Activated CD8-positive, alpha-beta memory T cell treated with anti-CD3 and anti-CD28 coated beads, Interleukin-2, amount 50 U/mL, for 4 hours (primary cell): ENCODE measurements at places on chromosomes 3 and 15.

DNA sequence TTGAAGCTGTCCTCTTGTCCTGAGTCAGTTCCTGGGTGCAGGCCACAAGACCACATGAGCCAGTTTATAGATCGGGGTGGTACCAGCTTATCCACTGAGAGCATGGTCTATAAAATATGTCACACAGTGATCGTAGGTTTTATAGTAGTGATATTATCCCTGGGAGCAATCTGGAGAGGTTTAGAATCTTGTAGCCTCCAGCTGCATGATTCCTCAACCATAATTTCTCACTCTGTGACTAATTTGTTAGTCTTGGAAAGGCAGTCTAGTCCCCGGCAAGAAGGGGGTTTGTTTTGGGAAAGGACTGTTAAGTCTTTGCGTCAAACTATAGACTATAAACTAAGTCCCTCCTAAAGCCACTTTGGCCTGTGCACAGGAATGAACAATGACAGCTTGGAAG, 693.0 kb upstream of the CADM2 start:
- DNase-seq = no peak

GRCh38 chr3:196339493-196340254, 1.5 kb upstream of the TM4SF19 start:
- no peak for DNase-seq

DNA sequence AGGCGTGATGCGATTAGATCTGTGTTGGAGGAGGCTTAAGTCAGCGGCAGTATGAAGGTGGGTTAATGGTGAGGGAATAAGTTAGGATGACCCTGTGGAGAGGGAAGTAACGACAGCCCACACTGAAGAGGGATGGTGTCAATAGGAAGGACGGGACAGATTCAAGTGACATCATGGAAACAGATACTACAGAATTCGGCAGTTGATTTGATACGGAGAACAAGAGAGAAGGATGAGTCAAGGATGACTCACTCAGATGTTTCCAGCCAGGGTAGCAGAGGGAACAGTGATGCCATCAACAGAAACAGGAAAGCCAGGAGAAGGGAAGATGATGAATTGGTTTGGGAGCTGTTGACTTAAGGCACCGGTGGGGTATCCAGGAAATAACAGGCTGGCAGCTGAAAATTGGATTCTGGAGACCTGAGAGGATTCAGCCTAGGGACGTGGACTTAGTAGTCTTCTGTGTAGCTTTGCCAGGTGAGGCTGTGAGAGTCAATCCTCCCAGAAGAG, 38.0 kb downstream of the SHC4 start:
- no peak for DNase-seq

- no peak for DNase-seq
Observed at GRCh38 chr15:87609474-87609873, 647.1 kb downstream of the NTRK3 start.

- no peak for DNase-seq
Observed at GRCh38 chr3:9238721-9239295, 10.6 kb downstream of the SRGAP3 start.

- DNase-seq = no peak
Observed at GRCh38 chr3:142853270-142854168, 35.4 kb downstream of the PCOLCE2 start.

- DNase-seq = no peak
Observed at GRCh38 chr3:102123590-102124190, 274.4 kb downstream of the NFKBIZ start.

DNA sequence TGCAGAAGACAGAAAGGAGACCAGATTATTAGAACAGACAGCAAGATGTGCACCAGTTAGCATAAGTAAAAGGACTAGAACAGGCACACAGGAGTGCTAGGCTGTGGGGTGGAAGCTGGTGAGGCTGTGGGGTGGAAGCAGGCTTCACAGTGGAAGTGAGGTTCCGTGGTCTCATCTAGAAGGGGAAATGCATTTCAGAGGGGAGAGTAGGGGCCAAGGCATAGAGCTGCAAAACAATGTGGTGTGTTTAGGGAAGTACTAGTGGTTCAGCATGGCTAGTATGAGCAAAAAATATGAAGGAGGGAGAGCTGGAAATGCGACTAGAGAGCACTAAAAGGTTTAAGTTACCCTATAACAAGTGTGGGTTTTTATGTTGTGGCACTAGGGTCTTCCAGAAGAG, 6.5 kb downstream of the POPDC2 start:
- DNase-seq = no peak

- no peak for DNase-seq
Observed at GRCh38 chr3:111769110-111769991, 89.7 kb upstream of the PHLDB2 start.

GRCh38 chr3:89227218-89227617, 119.8 kb downstream of the EPHA3 start:
- no peak for DNase-seq

DNA sequence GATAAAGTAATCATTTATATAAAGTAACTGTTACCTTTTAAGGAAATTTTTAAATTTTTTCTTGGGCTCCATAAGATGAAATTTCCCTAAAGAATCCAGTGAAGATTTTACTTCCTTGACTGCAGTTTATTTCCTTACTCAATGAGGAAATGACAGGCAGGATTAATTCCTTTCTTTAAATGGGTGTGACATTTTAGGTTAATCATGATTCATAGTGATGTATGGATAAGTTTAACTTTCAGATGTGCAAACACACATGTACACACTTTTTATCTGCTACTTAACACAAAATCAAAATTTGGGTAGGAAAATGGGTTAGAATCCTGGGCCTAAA, 11.2 kb upstream of the LEO1 start:
- DNase-seq = no peak

DNA sequence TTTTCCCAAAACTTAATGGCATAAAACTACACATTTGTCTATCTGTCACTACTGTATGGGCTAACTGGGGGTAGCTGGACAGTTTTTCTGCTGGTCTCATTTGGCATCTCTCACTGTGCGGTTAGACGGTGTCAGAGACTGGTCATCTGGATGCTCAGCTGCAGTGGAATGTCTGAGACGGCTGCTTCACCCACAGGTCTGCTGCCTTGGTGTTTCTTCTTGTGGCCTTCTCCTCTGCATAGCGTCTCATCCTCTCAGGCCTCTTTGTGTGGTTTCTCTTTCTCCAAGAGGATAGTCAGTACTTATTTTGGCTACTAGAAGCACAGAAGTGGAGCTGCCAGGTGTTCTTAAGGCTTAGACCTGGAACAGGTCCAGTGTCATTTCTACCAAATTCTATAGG, 35.9 kb upstream of the GOLGA6L9 start:
- DNase-seq = no peak

- no peak for DNase-seq
Observed at GRCh38 chr3:178270838-178271237, 265.4 kb upstream of the KCNMB2 start.

DNA sequence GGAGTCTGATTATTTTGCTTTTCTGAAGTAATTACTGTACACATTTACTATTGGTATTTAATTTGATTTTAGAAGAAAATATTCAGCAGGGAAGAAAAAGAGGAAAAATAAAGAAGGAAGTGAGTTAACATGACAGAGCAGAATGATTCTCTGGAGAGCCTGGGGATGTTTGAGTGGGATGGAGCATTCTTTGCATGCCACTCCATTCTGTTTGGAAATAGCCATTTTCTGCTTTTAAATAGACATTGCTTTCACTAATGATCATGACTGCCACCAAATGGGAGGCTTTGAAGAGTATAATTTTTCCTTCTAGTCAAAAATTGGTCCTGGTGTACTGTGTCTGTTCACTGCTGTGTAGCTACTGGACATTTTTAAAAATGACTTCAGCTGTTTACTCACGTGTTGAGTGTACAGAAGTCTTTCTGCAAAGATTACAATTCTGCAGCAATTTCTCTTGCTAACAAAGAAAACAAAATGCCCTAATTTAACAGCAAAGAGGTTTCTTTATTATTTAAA, 196.1 kb downstream of the RYR3 start:
- DNase-seq = no peak

- DNase-seq = no peak
Observed at GRCh38 chr3:124691599-124691998, 38.7 kb upstream of the UMPS start.

GRCh38 chr15:99135194-99135593, 30.3 kb downstream of the SYNM start:
- no peak for DNase-seq

- DNase-seq = no peak
Observed at GRCh38 chr15:58203537-58203936, 65.4 kb downstream of the AQP9 start.

DNA sequence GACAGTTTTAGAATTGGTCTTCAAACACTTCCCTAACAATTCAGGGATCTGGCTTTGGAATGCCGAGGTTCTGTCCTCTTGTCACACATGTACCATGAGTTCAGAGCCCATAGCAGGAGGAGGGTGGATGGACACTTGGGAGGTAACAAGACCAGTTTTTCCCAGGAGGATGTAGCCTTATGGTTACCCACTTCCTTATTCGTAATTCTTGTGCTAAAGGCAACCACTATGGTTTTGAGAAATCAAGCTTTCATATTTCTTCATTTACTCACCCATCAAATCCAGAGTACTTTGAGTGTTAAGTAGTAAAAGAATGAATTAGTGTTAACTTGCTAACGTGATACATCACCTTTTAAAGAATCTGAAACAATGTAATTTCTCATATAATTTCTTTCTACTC, 479.6 kb upstream of the ALCAM start:
- no peak for DNase-seq

DNA sequence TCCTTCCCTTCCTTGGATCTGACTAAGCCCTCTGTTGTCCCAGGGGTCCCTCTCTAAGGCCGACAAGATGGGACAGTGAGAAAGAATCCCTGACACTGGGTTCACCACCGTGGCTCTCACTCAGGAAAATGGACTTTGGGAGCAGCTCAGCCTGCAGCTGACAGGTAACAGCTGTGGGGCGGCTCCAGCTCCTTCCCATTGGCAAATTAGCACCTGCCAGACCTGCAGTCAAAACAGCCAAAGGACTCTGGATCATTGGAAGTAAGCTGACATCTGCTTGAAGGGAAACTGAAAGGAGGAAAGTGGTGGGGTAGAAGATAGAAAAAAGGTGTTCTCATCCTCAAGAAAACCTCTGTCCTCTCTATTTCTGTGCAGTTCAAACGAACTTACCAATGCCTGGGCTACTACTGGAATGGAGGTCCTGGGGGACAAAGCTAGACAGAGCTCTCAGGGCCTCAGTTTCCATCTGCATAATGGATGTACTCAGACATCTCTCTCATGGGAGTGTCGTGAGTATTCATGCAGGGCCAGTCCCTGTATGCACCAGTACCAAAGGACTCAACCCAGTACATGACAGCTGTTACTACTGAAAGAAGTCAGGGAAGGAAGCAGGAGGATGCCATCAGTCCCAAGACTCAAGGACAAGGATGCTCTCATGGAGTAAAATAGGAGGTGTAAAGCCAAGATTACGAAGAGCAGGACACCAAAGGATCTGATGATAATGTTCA, 53.6 kb upstream of the DCLK3 start:
- DNase-seq = no peak

DNA sequence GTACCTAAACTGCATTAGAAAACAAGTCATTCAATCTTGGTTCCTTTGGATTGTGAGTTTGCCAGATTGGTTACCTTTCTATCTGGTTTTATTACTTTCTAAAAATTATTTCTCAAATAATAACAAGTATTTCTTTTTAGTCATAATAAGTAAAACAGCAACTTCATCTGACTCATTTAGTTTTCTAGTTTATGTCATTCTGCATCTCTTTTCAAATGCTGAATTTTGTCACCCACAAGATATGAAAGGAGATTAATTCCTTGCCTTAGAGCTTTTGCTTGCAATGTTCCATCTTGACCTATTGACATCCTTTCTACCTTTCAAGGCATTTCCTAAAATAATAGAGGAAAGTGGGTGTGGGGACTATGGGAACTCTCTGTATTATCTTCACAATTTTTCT, 253.6 kb upstream of the PEX5L start:
- DNase-seq = no peak

DNA sequence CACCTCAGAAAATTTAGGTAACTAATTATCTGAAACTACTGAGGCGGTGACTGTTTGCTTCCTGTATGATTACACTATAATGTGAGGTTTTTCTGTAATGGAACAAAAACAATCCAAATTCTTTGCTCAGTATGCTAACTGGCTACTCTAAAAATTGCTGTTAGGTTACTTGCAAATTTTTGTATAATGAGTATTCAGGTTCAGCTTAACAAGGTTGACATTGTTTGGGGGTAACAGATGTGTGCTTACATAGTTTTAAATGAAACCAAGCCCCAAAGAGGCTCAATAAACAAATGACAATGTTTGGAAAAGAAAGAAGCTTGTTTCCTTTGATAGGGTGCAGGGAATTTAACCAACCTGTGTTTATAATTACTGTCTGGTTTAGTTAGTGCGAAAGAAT, 414.5 kb upstream of the MDFIC2 start:
- no peak for DNase-seq

GRCh38 chr15:66614951-66615760, 49.4 kb upstream of the LCTL start:
- DNase-seq = no peak

GRCh38 chr15:58447271-58448010, 15.7 kb downstream of the LIPC start:
- DNase-seq = no peak

GRCh38 chr15:65338823-65339222, 34.3 kb downstream of the RNU5B-1 start:
- DNase-seq = no peak

DNA sequence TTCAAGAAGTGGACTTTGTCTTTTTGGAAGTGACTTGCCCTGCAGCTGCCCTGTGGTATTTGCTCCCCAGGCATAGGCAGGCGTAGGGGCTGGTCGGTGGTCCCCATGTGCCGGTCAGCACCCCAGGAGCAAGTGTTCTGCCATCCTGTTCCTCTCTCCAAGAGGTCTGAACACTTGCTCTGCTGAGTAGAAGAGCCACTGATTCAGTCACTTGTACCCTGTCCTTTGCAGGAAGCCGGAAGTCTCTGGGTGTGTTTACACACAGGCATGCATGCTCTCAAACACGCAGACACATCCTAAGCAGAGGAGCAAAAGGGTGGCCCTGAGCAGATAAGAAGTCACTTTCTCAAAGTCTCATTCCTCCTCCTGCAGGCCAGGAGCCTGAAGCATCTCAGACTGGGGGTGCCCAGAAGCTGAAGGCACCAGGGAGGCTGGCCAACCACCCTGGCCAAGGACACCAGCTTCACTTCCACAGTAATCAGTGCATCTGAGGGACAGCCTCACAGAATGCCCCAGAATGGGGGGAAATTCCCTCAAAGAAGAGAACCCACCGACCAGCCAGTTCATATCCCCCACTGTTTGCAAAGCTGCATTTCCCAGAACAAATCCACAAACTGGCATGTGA, 88.7 kb upstream of the POMGNT2 start:
- peak; percentile 28 for DNase-seq

DNA sequence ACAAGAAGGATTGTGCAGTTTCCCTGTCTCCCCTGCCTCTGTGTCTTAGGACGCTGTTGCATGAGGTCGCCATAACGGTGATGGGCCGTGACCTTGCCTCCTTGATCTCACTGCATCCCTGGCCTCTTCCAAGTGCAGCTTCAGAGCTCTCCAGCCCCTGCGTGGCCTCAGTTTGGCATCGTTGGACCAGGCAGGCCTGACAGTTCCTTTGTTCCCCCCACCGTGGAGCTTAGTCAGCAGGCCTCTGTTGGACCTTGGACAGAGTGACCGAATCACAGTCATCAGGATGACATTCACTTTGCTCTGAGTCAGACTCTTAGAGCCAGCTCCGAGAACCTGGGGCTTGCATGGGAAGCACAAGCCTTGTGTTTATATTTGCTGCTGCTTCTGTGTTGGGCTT, 139.4 kb downstream of the OPA1 start:
- no peak for DNase-seq
